ENCODE measurements at places on chromosomes 11 and 22.

GRCh38 chr11:28346721-28347120 is 238.5 kb downstream of the METTL15 start:
- DNase-seq, result no peak

GRCh38 chr11:1310318-1310687 is 871 bp upstream of the TOLLIP start:
- no peak for DNase-seq

- peak; percentile 11 for DNase-seq
These were observed 26.8 kb downstream of the CLDN25 start for GRCh38 chr11:113806406-113806805.

GRCh38 chr11:110130642-110131238 is 37.5 kb downstream of the ZC3H12C start:
- no peak for DNase-seq

GRCh38 chr11:73792584-73792983 is 4.9 kb downstream of the MRPL48 start:
- no peak for DNase-seq

- no peak for DNase-seq
These were observed 74.9 kb downstream of the DSCAML1 start for GRCh38 chr11:117722082-117722481.

Measured in COLO829 (cell line).